Natural killer cell treated with Interleukin-12 subunit alpha and Interleukin-12 subunit beta and Interleukin-15 and Interleukin-18, amount 100 ng/mL, for 72 hours (primary cell): ENCODE measurements at places on chromosomes 12 and 14. TPM values are rescaled to one million over a fixed set of nuclear protein-coding genes. Genes with fewer than 3 reads are reported as not detected.

- DNase-seq: no peak
Measured at GRCh38 chr12:124663206-124663605, 95.8 kb upstream of the NCOR2 start.

DNA sequence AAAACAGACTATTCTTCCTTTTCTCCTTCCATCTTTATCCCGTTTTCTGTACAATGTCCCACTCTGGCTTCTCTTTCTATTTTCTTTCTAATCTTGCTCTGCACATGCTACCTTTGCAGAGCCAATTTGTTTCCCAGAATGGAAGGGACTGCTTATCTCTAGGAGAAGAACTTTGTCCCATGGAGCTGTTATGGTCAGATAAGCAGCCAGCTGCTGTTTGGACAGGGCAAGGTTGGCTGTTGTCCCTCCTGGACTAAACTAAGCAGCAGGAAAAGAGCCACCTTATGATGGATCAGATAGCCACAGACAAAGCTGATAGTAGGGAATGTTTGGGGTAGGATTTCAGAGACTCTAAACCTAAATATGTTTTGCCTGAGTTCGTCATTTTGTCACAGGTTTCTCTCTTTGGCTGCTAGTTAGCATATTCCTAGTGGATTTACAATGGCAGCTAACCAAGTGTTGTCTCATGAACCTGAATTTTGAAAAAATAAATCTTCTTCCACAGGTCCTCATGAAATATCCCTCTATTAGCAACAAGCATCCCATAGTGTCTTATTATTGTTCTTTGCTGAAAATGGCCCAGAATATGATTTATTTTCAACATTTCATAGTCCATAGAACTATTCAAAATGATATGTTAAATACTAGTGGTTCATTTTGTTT lies 262.8 kb downstream of the SLC16A7 start:
- no peak for DNase-seq

- no peak for DNase-seq
Measured at GRCh38 chr12:12714276-12715021, 2.7 kb upstream of the CDKN1B start.

The PRB2 gene
- not detected for total RNA-seq

DNA sequence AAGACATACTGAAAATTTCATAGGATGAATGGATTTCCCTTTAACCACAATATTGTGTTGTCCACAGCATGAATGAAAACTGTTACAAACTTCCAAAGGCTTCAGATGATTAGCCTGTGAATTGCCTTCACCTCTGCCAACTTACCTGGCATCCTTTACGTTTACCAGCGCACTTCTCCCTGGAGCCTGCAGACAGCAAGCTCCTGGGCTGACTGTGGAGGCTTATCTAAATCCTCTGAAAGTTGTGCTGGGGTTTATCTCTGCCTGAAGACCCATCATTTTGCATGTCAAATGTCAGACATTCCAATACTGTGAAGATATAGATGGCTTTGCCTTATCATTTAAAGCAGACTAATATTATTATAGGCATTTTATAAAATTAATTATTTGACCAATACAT lies 403.0 kb downstream of the SYT1 start:
- DNase-seq: no peak

The TAS2R42 gene
- not detected for total RNA-seq

DNA sequence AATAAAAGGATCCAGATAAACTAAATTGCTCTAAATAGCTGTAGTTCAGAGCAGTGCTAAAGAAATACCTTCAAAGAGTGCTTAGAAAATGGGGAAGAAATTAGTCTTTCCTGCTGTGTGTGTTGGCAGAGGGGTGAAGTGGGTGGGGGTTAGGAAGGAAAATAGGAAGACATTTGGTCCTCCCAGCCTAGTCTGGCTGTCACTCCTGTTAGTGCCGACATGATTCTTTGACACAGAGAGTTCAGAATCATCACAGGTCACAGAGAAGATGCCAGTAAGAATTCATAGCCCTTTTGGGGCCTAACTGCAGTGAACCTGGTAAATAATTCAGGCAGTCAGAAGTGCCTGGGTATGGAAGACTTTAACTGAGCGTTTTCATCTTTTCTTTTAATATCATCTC lies 74.8 kb downstream of the FLRT2 start:
- DNase-seq: no peak

DNA sequence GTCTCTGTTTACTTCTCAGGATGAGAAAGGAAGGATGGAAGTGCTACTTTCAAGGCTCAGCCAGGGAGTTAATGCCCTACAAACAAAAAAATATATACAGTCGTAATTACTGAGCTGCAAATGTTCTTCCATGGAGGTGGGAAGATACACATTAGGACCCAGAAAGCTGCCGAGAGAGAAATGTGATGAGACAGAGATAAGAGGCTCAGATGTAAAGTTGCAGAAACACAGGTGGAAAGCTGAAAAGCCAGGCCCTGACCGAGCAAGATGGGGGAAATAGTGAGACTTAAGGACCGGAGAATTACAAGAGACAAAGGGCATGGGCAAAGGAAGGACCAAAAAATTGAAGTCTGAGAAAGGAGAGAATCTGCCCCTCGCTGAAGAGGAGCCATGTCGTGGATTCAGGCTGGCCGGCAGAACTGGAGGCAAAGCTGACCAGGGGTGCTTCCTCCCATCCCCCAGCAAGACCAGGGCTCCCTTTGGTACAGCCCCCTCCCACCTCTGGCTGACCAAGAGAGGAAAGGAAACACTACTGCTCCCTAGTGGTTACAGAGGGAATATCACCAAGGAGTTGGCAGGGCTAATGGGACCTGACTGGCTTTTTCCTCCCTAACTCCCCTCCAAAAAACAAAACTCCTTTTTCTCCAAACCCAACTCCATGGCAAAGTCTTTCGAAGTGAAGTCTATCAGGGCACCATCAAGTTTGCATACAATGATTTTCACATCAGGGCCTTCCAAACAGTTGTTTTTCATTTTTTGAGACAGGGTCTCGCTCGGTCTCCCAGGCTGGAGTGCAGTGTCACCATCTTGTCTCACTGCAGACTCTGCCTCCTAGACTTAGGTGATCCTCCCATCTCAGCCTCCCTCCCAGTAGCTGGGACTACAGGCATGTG lies 12.1 kb downstream of the ZFHX2 start:
- no peak for DNase-seq

The RTL1 gene
- total RNA-seq: not detected

GRCh38 chr12:93804392-93805179 lies 127.4 kb downstream of the CRADD start:
- no peak for DNase-seq

- no peak for DNase-seq
Measured at GRCh38 chr12:46872135-46872534, 46.3 kb upstream of the SLC38A4 start.

The FAM186B gene
- total RNA-seq: 2.0 TPM

The METTL25 gene
- total RNA-seq: 10.5 TPM

The POMT2 gene
- 16.1 TPM for total RNA-seq

DNA sequence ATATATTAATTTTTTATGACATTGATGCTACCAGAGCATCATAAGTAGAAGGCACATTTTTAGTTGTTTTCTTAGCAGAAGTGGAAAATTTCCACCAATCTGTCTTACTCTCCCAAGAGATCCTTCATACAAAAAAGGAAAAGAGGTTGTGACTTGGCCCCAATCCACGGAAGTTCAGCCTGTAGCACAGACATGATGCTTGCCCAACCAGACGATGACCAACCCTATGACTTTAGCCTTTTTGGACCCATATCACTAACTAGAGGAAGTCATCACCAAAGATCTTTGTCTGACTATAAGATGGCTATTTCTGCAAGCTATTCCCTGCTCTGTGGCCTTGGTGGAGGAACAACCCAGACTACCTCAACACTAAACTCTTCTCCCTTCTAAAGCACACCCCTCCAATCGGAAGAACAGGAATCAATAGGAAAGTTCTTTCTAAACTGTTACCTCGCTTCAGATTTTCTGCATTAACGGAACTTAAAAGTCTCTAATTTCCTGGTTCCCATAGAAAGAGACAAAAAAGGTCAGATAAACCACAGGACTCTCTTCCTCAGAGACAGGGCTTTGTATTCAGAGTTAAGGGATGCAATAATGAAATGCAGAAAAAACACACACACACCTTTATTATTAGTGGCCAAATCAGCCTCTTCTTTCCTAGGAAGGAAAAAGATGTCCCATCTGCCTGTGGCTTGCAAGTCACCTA lies 4.1 kb upstream of the RHOJ start:
- no peak for DNase-seq

GRCh38 chr12:129378496-129378895 lies 525.2 kb downstream of the GLT1D1 start:
- DNase-seq: no peak

The CD27 gene
- total RNA-seq: 2.1 TPM

GRCh38 chr14:99924379-99924778 lies 131.2 kb downstream of the EML1 start:
- no peak for DNase-seq

DNA sequence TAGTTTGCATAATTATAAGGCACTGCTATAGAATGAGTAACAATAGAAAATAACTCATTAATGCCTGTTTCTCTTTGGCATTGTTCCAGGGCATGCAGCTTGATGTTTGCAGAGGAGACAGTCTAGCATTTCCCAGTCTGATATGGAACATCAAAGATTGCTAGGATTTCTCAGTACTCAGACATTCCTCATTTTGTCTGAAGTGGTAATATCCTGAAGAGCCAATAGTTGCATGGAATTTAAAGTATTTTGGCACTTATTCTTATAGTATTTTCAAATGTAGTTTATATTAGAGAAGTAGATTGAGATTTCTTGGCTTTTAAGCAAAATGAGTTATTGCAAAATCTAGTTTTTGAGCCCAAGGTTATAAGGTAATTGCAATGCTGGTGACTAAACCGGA lies 337.3 kb upstream of the E2F7 start:
- DNase-seq: no peak

DNA sequence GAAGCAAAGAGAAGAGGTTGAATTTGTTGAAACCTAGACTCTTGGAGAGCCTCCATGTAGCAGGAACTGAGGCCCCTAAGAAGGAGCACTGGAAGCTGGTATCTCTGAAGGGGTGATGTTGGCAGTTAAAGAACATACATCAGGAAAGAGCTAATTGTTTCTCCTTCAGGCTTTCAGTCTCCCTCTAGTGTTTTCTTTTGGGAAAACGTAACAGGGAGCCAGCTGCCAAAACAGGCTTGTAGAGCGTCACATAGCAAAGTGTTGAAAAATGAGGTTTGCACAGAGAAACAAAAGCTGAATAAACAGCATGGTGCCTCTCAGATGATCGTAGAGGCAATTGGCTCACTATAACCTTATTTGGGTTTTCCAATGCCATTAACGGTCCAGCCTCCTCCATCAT lies 46.9 kb upstream of the CAND1 start:
- no peak for DNase-seq

DNA sequence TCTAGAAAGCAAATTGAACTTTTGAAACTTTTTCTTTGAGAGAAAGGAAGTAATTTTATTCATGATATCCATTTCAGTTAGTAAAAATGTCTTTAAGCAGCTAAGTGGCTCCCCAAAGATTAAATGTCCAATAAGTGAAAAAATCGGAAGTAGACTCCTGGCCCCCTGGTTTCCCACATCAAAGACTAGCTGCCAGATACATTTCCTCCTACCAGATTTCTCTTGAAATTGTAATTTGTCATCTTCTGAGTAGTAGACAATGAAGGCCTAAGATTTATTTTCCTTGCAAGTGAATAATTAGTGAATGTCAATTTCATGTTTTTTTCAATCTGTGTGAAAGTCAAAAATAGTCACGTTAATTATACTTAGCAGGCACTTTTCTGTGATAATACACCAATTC lies 321.9 kb downstream of the SYT1 start:
- DNase-seq: no peak

The RNU4-1 gene
- 1,386 TPM for total RNA-seq
